Stimulated activated CD8-positive, alpha-beta memory T cell treated with anti-CD3 and anti-CD28 coated beads, Interleukin-7, amount 100 ng/mL, for 1 hour (primary cell): ENCODE measurements at places on chromosomes 3 and 15.

DNA sequence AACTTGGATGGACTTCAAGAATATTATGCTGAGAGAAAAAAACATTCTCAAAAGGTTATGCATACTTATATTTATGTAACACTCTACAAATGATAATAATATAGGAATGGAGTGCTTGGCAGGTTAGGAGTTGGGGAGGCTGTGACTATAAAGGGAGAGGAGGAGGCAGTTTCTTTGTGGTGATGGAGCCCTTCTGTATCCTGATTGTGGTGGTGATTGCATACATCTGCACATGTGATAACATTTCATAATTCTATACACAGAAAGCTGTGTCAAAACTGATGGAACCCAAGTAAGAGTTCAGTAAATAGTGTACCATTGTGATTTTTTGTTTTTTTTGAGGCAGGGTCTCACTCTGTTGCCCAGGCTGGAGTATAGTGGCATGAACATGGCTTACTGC is 31.7 kb upstream of the FAM3D start:
- no peak for DNase-seq

GRCh38 chr3:151345859-151346258 is 16.5 kb upstream of the P2RY13 start:
- DNase-seq: no peak

- DNase-seq: no peak
Observed at GRCh38 chr3:27533261-27533607, 49.0 kb upstream of the SLC4A7 start.

- DNase-seq: no peak
Observed at GRCh38 chr3:32132121-32132520, 25.7 kb downstream of the GPD1L start.

DNA sequence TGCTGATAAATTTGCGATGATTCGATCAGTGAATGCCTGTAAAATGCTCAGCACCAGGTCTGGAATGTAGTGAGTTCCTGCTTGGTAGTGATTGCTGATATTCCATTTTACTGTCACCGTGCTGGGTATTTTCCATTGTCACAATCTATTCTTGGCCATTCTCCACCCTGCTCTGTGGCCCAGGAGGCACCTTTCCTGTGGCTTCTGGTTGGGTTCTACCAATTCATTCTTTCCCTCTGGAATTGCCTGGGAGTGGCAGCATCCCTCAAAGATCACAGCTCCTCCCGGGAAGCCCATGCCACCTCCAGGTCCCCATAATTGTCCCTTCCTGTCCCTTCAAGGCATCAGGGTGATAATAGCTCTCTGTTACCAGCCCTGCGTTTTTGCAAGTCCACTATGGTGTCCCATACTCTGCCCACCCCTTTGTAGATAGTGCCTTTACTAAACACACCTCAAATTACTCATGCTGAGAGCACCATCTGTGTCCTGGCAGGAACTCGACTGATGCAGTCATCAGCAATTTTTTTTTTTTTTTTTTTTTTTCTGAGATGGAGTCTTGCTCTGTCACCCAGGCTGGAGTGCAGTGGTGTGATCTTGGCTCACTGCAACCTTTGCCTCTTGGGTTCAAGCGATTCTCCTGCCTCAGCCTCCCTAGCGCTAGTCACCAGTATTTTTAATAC is 177.8 kb upstream of the PROK2 start:
- DNase-seq: no peak

GRCh38 chr15:40096094-40096891 is 12.4 kb downstream of the BMF start:
- no peak for DNase-seq

- DNase-seq: no peak
Observed at GRCh38 chr3:197022405-197023231, 7.0 kb downstream of the MELTF start.

DNA sequence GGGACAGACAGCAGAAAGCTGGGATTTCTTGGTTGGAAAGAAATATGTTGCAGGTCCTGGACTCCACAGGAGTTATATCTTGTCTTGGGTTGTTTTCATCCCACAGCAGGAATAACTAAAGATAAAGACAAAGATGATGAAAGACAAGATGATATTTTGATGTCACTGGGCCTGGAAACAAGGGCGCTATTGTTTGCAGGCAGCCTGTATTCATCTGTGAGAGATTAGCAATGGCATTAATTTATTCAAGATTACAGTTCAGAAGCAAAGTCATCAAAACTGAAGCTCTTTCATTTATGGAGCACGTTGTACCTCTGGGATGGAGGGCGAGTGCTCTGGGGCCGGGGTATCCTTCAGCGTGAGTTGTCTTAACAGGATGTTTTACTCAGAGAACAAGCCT is 213.8 kb downstream of the LRTM1 start:
- DNase-seq: no peak

- no peak for DNase-seq
Observed at GRCh38 chr3:188358787-188359493, 205.0 kb downstream of the LPP start.

DNA sequence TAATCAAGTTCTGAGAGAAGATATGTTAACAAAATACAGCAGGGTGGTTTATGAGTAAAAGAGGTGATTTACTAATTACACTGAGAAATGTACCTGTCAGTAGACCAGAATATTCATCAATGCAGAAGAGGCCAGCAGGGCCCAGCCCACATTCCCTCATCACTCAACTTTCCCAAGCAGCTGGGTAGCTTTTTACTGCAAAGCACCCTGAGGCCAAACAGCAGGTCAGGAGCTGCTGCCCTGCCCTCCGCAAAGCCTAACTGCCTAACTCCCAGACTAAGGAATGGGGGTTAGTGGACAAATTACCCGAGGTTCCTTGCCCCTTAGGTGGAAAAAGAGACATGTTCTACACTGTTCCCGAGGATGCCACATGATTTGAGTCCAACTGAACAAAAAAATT is 108.2 kb downstream of the TBL1XR1 start:
- DNase-seq: no peak

GRCh38 chr15:89781055-89781454 is 4.9 kb downstream of the MESP2 start:
- DNase-seq: no peak

- peak; percentile 10 for DNase-seq
Observed at GRCh38 chr3:149771652-149772271, 19.5 kb upstream of the COMMD2 start.

GRCh38 chr15:79025201-79025600 is 65.4 kb downstream of the RASGRF1 start:
- no peak for DNase-seq

DNA sequence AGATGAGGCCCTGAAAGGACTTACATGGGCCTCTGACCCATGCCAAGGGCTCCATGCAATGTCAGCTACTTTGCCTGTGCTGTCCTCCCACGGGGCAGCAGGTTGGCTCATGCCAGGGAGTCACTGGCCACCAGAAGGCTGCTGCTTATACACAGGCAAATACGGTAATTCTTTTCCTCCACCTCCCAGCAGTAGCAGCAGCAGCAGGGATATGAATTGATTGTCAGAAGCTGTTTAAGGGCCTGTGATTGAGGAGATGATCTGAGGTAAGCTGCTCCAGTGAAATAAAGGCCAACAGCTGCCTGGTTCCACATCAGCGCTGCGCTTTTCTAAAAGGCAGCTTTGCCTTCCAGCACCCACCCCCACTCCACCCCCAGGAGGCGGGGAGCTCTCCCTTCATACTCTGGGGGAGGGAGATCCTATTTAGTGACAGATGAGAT is 250.5 kb downstream of the SHQ1 start:
- DNase-seq: no peak

DNA sequence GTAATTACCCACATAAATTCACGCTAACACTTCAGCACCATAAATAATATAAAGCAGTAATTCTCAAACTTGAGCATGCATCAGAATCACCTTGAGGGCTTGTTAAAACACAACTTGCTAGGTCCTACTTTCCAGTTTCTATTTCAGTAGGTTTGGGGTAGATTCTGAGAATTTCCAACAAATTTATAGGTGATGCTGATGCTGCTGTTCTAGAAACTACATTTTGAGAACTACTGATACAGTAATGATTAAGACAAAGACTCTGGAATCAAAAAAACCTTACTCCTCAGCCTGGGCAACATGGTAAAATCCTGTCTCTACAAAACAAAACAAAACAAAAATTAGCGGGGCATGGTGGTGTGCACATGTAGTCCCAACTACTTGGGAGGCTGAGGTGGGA is 18.8 kb downstream of the TMEM39A start:
- DNase-seq: no peak

- DNase-seq: no peak
Observed at GRCh38 chr15:83943849-83944404, 290.0 kb downstream of the ADAMTSL3 start.

DNA sequence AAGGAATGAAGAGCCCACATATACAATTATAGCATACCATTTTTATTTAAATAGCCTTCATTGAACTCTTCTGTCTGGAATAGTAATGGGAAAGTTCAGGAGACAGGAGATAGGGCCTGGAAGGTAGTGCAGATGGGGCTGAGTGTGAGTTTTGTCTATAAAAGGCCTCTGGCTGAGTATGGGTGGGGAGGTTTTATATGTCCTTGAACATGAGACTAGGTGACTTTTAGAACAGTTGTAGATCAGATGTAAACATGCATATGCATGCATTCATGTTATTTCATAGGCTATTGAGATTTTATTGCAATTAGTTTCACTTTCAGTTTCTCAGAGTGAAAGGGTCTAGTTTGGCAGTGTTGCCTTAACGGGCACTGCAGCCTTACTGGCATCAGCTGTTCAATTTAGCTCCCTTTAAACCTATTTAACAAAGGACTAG is 27.1 kb downstream of the CGGBP1 start:
- no peak for DNase-seq

DNA sequence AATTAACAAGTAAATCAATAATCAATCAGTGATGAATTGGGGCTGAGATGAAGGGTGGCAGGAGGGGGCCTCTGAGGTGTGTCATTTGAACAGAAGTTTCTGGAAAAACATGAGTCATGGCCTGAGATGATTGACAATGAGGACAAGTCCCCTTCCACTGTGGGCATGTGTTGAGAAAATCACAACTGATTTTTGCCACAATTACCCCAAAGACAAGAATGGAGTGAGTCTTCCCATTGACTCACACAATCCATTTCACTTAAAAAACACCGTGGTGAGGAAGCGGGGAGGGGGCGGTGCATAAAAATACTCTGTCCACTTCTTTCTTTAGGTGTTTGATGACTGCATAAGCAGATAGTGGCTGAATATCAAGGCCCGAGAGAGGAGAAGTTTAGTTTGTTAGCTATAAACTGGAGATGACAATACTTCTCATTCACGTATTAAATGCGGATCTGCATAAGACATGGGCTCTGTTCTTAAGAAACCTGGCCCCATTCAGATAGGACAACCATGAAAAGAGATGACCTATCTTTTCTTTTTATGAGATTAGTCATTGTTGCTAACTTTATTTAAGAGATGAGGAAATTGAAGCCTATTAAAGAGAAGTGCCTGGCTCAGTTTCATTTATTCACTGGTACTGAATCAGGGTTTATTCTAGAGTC is 34.7 kb downstream of the SHC4 start:
- DNase-seq: no peak

GRCh38 chr3:85432081-85432480 is 473.3 kb downstream of the CADM2 start:
- DNase-seq: no peak

DNA sequence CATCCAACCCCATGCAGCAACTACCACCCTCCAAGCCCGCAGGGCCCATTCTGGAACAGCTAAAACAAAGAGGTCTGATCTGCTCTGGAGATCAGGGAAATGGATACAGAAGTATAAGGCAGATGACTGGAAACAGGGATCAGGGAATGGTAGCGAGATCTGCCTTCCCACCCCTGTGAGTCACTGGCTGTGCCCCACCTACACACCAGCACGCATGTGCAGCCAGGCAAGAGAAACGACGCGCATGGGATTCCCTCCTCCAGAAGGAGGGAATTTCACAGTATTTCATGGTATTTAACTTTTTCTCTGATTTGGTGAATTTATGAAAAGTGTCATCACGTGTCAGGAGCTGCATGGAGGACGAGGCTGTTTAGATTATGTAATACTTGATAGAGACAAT is 116.7 kb downstream of the ARRDC4 start:
- DNase-seq: no peak

- DNase-seq: no peak
Observed at GRCh38 chr15:41333026-41333562, 413 bp downstream of the NUSAP1 start.

GRCh38 chr3:33439546-33440327 is 468 bp downstream of the UBP1 start:
- DNase-seq: peak; percentile 4

- DNase-seq: no peak
Observed at GRCh38 chr15:43221422-43221821, 604 bp upstream of the EPB42 start.

- no peak for DNase-seq
Observed at GRCh38 chr3:133592843-133593242, 19.4 kb downstream of the CDV3 start.

DNA sequence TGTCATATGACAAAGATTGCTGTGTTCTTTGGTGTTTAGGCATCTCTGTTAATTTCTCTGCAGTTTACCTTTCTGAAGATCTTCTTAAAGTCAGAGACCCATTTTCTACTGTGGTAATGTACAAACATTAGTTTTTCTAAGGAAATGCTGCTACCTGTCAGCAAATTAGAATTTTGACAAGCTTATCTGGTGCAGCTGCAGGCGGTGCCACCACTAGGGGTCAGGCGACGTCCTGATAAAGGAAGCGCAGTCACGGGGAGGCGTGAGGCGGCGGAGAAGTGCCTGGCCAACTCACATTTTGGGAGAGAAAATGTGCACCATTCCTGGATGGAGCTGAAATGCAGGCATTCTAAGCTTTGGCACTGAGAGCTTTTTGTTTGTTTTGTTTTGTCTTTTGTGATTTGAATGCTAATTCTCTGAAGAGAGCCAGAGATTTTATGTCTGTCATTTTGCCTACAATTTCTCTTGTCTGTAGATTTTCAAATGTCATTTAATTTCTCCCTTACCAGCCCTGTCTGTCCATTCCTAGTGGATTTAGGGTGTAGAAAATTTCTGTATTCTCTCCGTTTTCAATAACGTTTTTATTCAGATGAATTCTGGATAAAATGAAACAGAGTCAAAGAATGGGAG is 24.9 kb upstream of the SIAH2 start:
- DNase-seq: peak; percentile 50

- DNase-seq: no peak
Observed at GRCh38 chr3:108183971-108184370, 38.3 kb downstream of the IFT57 start.

- DNase-seq: no peak
Observed at GRCh38 chr3:190615060-190615384, 101.1 kb downstream of the IL1RAP start.

- DNase-seq: no peak
Observed at GRCh38 chr3:5791558-5791957, 604.1 kb downstream of the EDEM1 start.

GRCh38 chr3:159187232-159187631 is 385.4 kb downstream of the MFSD1 start:
- no peak for DNase-seq
